Thoracic aorta (tissue), 2 donors: ENCODE measurements at places on chromosomes 6 and 20.

DNA sequence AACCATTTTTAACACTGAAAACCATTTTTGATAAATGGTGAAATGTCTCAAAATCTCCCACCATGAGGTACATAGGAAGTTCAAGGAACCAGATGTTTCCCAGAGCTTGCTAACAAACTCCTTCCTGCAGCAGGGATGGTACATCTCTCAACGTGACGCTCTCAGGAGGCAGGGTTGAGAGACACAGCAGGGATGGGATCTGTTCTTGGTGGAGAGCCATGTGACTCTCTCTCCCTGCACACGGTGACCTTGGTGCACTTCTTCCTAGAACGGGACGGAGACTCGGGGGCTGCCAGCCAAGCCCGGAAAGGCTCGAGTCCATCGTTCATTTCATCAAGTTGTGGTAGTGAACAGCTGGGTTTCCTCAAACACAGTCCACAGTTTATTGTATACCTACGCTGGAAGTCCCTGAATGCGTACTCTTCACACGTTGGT is 94.2 kb downstream of the FAM50B start:
- no peak for DNase-seq

- no peak for DNase-seq
These were observed 259.3 kb upstream of the RIN2 start for GRCh38 chr20:19498756-19499155.

DNA sequence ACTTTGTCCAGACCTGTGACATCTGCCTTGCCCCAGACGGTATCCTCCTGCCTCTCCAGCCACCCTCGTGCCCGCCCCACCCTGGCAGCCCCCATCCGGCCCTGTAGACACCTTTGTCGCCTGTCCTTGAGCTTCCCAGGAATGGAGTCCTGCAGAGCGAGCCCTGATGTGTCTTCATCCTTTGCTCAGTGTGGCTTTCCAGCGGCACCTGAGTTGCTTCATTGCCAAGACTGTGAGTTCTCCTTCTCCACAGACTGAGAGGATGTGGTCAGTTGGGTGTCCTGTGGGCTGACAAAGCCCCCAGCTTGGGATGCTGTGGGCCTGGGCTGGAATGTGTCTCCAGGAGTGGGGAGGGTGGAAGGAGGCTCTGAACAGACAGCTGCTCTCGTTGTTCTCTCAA is 1.7 kb upstream of the CST4 start:
- no peak for DNase-seq

DNA sequence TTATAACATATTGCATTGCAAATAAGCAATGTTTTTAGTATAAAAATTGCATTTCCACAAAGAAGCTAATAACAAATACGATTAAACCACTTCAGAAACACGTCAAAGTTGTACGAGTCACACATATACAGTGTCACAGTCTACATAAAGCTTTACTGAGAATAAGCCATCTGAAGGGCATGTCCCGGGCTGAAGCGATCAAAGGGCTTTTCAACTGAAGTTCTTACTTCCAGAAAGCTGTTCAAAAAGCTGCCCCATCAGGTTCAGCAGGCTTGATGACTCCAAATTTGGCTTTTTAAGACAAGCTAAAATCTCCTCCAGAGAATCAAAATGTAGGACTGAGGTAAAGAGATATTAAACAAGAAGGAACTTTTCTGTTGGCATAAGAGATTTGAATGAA is 37.5 kb upstream of the HAO1 start:
- DNase-seq: no peak
